Thoracic aorta endothelial cell (primary cell): ENCODE measurements at places on chromosomes 1 and 21. TPM values are rescaled to one million over a fixed set of nuclear protein-coding genes. Genes with fewer than 3 reads are reported as not detected.

The TSPAN1 gene
- 0.80 and 0.93 TPM in 2 replicates for total RNA-seq

The FYB2 gene
- not detected in 2 replicates for total RNA-seq

The LGR6 gene
- not detected in 2 replicates for total RNA-seq

The OLIG1 gene
- not detected in 2 replicates for total RNA-seq

The KCNE2 gene
- total RNA-seq: not detected in 2 replicates
